ENCODE measurements at places on chromosomes 12 and 14.

DNA sequence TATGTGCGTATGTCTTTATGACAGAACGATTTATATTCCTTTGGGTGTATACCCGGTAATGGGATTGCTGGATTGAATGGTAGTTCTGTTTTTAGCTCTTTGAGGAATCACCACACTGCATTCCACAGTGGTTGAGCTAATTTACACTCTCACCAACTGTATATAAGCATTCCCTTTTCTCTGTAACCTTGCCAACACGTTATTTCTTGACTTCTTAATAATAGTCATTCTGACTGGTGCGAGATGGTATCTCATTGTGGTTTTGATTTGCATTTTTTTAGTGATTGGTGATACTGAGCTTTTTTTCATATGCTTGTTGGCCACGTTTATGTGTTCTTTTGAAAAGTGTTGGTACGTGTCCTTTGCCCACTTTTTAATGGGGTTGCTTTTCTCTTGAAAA, 49.7 kb downstream of the FRS2 start:
- no peak for DNase-seq

DNA sequence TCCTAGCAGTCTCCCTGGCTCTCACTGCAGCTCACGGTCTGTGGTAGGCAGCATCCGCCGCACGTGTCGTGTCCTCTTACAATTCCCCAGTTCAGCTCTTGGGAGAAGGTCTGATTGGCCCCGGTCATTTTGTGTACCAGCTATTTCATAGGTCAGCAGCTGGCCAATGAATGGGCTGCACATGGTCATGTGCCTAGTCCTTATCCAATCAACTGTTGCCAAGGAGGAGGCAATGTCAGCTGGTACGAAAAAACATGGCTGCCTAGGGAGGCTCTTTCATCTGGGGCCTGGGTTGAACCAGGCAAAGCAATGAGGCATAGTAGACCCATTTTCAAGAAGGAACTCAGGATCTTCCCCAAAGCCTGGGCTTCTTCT, 46.1 kb downstream of the RNFT2 start:
- no peak for DNase-seq

DNA sequence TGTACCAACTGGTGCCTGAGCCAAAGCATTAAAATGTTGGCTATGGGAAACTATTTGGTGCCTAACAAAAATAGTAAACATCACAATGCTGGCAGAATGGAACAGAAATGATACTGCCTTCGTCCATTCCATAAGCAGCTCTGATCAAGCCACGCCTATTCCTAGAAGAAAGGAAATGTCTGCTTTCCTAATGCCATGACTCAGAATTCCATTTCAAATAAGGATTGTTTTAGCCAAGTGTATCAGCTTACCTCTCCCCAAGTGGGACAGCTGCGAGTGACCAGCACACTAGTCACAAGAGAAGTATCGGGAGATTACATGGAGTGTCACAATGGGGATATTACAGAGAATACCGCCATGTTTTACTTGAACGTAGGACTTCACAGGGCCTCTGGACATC, 38.7 kb downstream of the GLT8D2 start:
- DNase-seq, result peak; percentile 13

DNA sequence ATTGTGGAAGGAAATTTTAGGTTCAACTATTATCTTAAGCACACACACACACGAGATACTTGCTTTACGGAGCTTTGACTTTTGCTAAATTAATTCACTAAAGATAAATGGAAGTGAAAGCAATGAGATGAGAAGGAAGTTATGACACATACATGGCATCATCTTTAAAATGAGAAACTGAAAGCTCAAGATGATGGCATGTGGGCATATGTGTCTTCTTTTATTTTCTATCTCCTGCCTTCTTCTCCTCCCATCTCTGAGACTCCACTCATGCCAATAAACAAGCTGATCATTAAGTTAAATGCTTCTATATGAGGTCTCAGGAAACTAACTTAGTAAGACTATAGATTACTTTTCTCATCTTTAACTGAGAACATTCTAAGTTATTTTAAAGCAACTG, 216.7 kb downstream of the MED13L start:
- no peak for DNase-seq

- DNase-seq, result no peak
Observed at GRCh38 chr14:101538878-101539277, 22.4 kb upstream of the DIO3 start.

- peak; percentile 90 for DNase-seq
Observed at GRCh38 chr12:7970475-7971252, 34.7 kb upstream of the SLC2A3 start.

GRCh38 chr12:5783289-5783920, 161.7 kb downstream of the ANO2 start:
- no peak for DNase-seq

Data from brain pericyte (primary cell).